Dorsolateral prefrontal cortex (tissue), 122 donors: ENCODE measurements at places on chromosomes 3 and 15. TPM values are rescaled to one million over a fixed set of nuclear protein-coding genes. Genes with fewer than 3 reads are reported as not detected.

DNA sequence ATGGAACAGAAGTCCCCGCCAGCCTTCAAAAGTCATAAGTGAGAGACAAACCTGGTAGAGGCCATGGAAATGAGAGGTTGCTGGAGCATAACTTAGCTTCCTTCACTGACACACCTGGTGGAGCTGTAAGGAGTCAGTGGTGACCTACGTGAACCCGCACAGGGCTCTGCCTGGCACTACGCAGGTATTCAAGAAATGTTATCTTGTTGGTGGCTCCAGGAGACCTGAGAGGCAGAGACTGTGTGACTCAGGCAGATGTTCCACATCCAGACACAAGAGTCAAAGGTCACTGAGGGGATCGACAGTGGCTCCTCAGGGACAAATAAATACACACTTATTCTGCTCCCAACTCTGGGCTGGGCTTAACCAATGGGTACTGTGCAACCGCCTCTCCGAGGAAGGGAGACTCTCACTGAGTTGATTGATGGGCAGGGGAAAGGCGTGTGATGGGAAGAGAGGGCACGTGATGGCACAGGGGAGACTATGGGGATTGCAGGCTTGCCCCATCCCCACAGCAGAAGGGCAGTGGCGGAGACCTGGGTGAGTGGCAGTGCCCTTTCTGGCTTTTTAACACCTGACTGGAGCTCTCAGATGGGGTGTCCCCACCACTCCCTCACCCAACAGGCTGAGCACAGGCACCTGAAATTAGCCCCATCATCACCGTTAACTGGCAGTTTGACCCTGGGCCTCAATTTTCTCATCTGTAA lies 111.7 kb upstream of the SMAD3 start:
- DNase-seq: no peak

- no peak for DNase-seq
These were observed 77.4 kb upstream of the SLCO3A1 start for GRCh38 chr15:91776104-91776503.

GRCh38 chr3:67418426-67419217 lies 235.8 kb downstream of the SUCLG2 start:
- no peak for DNase-seq

GRCh38 chr3:43963208-43963607 lies 272.5 kb downstream of the ABHD5 start:
- no peak for DNase-seq

- no peak for DNase-seq
These were observed 3.0 kb downstream of the ATP13A3 start for GRCh38 chr3:194483850-194484249.

DNA sequence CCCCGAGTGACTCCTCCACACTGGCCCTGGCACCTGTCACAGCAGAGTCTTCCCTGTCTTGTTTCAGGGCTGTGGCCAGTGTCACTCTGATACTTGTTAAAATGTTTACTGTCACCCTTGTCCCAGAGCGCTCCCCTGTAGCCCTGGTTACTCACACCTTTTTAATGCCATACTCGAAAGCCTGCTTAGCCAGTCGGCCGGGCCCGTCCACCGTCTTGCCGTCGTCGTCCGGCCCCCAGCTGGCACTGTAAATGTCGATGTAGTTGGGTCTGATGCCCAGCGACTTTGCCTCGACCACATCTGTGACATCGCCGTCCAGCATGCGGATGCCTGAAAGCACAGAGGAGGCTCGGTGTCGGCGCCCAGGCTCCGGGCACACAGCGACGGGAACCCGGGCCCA lies 91.3 kb downstream of the PCSK6 start:
- DNase-seq: no peak

- no peak for DNase-seq
These were observed 298.1 kb upstream of the NECTIN3 start for GRCh38 chr3:110773413-110773954.

- no peak for DNase-seq
These were observed 40.8 kb upstream of the SLC6A11 start for GRCh38 chr3:10775259-10775658.

GRCh38 chr15:73930790-73931281 lies 4.6 kb downstream of the LOXL1 start:
- DNase-seq: no peak

- no peak for DNase-seq
These were observed 887 bp downstream of the OXTR start for GRCh38 chr3:8768364-8769087.

DNA sequence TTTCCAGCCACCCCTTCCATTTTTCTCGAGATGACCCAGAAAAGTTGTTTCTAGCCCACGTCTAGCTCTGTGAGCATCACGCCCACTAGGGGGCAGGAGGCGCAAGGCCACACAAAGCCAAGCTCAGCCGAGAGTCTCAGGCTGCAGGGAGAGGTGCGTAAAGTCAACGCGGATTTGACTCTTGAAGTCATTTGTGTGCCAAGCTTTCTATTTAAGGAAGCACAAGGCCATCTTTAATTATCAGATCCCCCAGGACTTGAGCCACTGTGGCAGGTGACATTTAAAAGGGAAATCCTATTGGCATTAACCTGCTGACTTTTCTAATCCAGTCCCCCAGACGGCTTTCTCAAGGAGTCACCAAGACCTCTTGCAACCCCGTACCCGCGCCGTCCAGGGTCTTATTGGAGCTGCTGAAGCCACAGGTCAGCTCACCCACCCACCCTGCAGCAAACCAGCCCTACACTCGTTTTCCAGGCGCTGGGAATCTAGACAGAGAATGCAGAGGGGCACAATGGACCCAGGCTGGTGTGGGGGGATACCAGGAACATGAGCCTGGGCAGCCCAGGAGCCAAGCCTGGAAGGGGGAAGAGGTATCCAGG lies 62.1 kb downstream of the CAPN7 start:
- peak; percentile 90 for DNase-seq

GRCh38 chr3:65605876-65606432 lies 432.8 kb downstream of the MAGI1 start:
- no peak for DNase-seq

DNA sequence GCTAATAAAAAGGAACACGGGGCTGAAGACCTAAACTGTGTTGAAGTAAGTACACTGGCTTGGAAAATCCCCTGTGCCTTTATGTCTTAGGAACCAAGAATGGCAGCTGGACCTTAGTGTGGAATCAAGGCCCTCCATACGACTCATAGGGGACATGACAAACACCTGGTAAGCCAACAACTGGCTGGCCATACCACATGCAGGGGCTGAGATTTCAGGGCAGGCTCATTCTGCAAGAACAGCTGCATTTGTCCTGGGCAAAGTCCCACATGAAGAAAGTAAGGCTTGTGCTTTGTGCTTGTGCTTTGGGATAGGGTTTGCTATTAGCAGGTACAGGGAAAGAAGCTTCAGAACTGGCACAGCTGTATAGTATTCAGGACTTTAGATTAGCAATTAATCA lies 18.0 kb downstream of the ETV5 start:
- no peak for DNase-seq

DNA sequence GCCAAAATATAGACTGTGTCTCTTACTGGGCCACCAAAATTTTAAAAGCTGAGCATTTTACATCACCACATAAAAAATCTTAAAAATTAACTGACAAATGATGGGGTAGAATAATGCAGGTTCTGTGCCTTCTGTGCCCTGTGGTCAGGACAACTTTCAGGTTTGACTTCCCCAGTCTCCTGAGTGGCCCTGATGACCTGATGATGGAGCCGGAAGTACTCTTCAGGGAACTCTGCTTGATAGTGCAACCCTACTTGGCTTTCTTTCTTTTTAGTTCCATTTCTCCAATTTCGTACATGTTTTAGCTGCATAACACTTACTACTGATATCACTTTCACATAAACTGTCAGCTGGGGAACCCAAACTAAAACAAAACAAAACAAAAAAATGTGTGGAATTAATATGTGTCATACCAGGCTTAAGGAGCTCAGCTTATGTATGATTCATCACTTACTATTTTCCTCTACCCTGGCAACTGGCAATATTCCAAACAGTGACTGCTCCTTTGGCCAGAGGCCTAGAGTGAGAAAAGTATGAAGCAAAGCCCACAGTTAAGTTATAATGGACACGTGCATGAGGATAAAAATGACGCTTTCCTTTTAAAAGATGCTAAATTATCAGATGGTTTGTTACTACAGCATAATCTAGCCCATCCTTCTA lies 194.3 kb downstream of the BCHE start:
- no peak for DNase-seq

- DNase-seq: no peak
These were observed 812 bp downstream of the P4HTM start for GRCh38 chr3:48990636-48991469.

- no peak for DNase-seq
These were observed 83.3 kb upstream of the SNRK start for GRCh38 chr3:43203022-43203421.

PRR23B gene
- not detected for total RNA-seq

NIPA2 gene
- 26.4 TPM for total RNA-seq

C3orf70 gene
- total RNA-seq: 27.2 TPM

MELTF gene
- 13.3 TPM for total RNA-seq

CADM2 gene
- total RNA-seq: 308 TPM

SMAD3 gene
- 38.3 TPM for total RNA-seq

MCTP2 gene
- 6.0 TPM for total RNA-seq

ANKDD1A gene
- 31.2 TPM for total RNA-seq

CHRNA3 gene
- not detected for total RNA-seq

ONECUT1 gene
- total RNA-seq: 0.45 TPM

COL6A5 gene
- total RNA-seq: 0.29 TPM

ROBO1 gene
- 46.9 TPM for total RNA-seq

PLA2G4E gene
- 0.13 TPM for total RNA-seq

EDEM1 gene
- total RNA-seq: 19.3 TPM

SPRED1 gene
- 38.3 TPM for total RNA-seq

PIGB gene
- 6.5 TPM for total RNA-seq

FBXW12 gene
- total RNA-seq: 1.9 TPM

ETV5 gene
- 54.3 TPM for total RNA-seq
